ENCODE measurements at places on chromosomes 7 and 10.

GRCh38 chr10:49076741-49077521, 38.4 kb downstream of the VSTM4 start:
- DNase-seq = no peak

DNA sequence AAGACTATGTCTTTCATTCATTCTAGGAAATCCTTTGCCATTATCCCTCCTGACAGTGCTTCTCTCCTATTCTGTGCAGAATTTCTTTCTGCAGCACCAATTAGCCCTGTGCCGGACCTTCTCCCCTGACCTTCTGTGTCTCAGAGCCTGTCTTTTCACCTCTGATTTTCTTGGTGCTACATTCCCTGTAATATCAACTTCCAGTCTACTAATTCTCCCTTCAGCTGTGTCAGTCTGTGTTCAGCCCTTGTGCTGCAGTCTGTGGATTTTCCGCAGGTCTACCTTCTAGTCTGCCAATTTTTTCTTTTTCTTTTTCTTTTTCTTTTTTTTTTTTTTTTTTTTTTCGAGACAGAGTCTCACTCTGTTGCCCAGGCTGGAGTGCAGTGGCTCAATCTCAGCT, 115.8 kb downstream of the ELFN1 start:
- DNase-seq = no peak

- DNase-seq = peak; percentile 35
These were observed 184.2 kb downstream of the STK31 start for GRCh38 chr7:23893942-23894891.

- DNase-seq = peak; percentile 2
These were observed 16.0 kb downstream of the AKR1C8 start for GRCh38 chr10:5168897-5169420.

DNA sequence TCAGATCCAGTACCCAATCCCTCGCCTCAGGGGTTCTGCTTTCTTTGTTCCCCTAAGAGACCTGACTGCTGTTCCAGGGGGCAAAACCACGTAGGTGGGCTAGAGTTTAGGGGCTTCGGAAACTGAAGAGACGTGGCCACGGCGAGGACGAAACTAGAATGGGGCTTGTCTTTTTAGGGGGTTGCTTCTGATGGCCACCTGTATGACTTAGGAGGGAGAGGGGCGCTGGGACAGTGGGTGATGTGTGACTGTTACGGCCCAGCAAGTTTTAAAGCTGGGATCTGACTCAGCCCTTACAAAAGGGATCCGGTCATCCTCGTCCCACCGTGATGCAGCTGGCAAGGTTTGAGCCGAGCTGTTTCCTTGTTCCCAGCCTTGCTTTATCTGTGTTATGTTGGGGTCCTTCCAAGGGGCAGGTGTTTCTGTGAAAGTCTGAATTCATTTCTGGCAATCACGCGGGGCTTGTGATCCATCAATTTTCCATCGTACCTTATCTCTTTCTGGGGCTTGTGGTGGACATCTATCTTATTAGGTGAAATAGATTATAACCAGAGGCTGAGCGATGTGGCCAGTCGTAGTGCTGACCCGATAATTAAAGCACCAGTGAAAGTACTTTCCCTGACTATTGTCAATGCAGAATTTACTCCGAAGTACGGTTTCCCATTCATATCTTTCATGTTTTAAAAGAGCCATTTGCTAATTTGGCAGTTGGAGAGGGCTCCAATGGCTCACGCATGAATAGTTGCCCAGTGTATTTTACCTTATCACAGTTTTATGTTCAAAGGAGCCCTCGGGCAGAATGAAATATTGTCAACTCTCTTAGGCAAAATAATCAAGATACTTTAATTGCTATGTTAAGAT, 830 bp downstream of the MET start:
- no peak for DNase-seq

GRCh38 chr7:135248546-135248945, 14.9 kb downstream of the STRA8 start:
- DNase-seq = no peak

DNA sequence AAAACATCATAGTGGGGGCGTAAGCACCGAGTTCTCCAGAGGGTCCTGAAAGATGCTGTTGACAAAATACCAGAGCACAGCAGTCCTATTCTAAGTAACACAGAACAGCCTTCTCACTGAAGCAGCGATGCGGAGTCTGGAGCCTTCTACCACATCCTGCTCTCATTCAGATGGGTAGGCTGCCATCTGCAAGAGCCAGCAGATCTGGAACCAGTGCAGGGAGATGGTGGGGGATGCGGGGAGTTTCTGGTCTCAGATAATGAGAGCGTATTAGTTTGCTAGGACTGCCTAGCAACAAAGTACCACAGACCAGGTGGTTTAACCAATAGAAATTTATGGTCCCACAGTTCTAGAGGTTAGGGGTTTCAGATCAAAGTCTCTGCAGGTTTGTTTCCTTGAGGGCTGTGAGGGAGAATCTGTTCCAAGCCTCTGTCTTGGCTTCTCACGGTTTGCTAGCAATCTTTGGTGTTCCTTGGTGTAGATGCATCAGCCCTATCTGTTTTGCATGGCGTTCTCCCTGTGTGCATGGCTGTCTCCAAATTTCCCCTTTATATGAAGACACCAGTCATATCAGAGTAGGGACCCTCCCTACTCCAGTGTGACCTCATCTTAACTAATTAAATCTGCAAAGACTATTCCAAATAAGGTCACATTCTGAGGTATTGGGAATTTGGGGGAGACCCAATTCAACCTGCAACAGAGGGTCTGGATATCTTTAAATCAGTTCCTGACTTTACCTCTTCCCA, 52.0 kb upstream of the STEAP1B start:
- DNase-seq = no peak

- DNase-seq = no peak
These were observed 4.6 kb downstream of the FOXL3 start for GRCh38 chr7:294440-295154.

DNA sequence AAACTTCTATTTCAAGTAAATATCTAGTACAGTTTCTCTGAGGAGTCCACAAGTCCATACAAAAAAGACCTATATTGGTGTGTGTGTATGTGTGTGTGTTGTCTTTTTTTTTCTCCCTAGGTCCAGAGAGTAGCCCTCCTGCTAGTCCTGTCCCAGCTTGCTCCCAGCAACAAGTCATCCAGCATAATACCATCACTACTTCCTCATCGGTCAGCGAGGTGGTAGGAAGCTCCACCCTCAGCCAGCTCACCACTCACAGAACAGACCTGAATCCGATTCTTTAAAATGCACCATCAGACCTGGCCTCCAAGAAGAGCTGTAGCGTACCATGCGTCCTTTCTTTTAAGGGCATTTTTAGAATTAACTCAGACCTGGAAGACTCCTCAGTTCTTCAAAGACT, 139.1 kb downstream of the TRIL start:
- no peak for DNase-seq

DNA sequence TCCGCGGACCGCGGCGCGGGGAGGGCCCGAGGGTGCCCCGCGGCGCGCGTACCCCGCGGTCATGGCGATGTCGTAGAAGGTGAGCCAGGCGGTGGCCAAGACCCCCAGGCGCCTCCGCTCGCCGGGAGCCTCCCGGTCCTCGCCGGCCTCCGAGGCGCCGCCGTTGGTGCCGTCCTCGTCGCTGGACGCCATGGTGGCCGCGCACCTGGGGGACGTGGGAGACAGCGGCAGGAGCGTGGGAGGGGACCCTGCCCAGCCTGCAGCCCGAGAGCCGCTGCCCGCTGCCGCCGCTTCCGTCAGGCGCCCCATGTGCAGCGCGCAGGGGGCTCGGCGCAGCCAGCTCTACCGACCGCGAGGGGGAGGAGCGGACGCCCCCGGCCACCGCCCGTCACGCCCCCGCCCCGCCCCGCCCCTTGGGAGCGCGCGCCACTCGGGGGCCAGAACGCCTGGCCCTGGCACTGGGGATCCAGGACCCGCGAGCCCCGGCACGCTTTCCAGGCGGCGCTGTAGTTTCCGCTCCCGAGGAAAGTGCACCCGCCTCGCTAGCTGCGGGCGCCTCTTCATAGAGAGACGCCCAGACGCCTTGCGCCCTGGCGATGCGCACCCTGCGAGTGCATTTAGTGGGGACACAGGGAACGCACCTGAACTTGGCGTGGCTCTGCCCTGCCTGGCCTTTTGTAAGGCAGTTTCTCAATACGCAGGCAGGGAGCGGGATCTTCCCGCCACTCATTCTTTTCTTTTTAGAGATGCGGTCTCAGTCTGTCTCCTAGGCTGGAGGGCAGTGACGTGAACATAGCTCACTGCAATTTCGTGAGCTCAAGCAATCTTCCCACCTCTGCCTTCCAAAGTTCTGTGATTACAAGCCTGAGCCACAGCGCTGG, at the start of gene HACD1:
TSS of gene HACD1 (minus strand) at position 344 of the 881 bp plus-strand sequence. CDS start at position 309, 35 bp downstream.
- DNase-seq = peak; percentile 45

GRCh38 chr10:71337219-71337701, 18.2 kb downstream of the SLC29A3 start:
- DNase-seq = no peak
